ENCODE measurements at places on chromosomes 1 and 21.

DNA sequence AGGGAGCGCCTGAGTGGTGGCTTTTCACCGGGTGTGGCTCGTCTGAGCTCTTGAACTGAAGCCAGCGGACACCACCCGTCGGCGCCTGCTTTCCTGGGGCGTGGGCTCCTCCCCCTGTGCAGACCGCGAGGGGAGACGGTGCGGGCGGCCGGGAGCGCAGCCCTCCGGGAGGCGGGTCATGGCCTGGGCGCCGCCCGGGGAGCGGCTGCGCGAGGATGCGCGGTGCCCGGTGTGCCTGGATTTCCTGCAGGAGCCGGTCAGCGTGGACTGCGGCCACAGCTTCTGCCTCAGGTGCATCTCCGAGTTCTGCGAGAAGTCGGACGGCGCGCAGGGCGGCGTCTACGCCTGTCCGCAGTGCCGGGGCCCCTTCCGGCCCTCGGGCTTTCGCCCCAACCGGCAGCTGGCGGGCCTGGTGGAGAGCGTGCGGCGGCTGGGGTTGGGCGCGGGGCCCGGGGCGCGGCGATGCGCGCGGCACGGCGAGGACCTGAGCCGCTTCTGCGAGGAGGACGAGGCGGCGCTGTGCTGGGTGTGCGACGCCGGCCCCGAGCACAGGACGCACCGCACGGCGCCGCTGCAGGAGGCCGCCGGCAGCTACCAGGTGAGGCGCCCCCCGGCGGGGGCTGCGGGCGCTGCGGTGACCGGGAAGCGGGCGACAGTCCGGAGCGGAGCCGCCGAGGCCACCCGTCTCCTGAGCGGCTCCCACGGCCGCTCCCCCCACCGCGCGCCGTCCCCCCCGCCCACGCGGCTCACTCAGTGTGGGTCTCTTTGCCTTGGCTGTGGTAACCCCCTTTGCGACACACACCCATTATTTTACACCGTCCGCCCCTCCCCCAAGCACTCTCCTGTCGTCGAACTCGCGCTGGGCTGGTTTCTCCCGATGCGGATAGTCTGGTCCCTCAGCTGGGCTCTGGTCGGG lies at the start of gene TRIM58:
TSS of gene TRIM58 (plus strand) at position 119 of the 916 bp plus-strand sequence. CDS start at position 179, 60 bp downstream.
- no peak for DNase-seq

GRCh38 chr1:20279509-20279908 lies 11.2 kb upstream of the VWA5B1 start:
- no peak for DNase-seq

GRCh38 chr21:37372951-37373350 lies 6.4 kb downstream of the DYRK1A start:
- no peak for DNase-seq

DNA sequence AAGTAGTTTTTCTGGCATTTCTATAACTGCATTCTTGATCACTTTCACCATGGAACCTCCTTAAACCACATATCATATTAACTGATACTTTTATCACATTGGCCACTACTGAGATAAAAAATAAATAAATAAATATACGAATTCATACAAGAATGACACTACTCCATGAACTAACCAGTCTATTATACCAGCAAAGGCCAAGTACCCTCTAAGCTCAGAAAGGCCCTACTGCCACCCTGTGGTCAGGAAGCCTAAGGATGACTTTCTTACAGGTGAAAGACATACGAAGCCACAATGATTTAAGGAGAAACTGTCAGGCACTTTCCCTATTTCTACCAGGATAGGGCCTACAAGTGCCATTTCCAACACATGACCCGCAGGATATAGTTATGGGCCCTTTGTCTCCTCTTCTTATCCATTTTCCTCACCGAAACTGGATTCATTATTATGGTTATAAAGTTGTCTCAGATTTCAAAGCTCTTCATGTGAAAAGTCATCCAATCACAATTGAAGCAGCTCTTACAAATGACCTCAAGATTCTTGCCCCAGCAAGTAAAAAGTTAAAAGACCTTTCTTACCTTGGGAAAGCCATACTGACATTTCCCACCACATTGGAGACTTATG lies 23.9 kb downstream of the DNAJC8 start:
- no peak for DNase-seq

GRCh38 chr1:229920683-229921082 lies 146.4 kb upstream of the GALNT2 start:
- no peak for DNase-seq

- peak; percentile 64 for DNase-seq
Observed at GRCh38 chr1:43381612-43382011, 8.0 kb downstream of the MED8 start.

DNA sequence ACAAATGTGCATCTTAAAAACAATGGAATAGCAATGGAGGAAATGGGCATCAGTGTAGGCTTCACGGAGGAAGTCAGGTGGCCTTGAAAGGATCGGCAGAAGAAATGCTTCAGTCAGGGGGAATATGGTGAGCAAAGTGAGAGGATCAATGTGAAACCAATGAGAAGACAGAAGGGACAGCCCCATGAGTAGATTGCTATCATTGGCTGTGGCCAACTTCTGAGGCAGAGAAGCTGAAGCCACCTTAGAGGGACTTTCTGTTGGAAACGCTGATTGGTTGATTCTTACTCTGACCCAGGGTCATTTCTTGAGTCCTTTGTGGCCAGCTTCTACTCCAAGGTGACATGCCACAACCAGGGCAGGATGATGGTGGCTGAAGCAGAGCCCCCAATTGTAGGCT lies 130.7 kb upstream of the ZNF648 start:
- DNase-seq, result no peak

DNA sequence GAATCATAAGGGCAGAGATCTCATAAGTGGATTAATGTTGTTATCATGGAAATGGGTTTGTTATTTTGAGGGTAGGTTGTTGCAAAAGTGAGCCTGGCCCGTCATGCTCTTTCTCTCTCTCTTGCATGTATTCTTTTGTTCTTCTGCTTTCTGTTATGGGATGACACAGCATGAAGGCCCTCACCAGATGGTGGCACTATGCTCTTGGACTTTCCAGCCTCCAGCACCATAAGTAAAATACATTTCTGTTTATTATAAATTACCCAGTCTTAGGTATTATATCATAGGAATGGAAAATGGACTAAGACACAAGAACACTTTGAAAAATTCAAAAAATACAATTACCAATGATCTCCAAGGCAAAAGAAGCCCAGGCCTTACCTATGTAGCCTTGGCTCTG lies 676.1 kb downstream of the PTPRU start:
- no peak for DNase-seq

DNA sequence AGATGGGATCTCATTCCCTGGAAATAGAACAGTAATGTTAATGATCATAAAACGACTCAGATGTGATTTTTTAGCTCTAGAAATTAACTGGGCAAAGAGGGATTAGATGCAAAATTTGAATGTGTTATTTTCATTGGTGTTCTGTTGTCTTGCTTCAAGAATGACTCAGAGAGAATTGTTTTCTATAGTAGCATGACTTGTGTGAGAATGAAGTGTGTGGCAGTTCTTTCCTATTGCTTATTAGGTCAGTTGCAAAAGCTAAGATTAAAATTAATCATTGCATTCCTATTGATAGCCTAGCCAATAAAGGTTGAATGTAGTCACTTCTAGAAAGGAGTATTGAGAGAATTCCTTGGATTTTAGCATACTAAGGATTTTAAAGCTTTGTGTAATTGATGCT lies 22.9 kb downstream of the SPEN start:
- no peak for DNase-seq

- DNase-seq, result no peak
Observed at GRCh38 chr1:240005997-240006650, 85.6 kb upstream of the FMN2 start.

DNA sequence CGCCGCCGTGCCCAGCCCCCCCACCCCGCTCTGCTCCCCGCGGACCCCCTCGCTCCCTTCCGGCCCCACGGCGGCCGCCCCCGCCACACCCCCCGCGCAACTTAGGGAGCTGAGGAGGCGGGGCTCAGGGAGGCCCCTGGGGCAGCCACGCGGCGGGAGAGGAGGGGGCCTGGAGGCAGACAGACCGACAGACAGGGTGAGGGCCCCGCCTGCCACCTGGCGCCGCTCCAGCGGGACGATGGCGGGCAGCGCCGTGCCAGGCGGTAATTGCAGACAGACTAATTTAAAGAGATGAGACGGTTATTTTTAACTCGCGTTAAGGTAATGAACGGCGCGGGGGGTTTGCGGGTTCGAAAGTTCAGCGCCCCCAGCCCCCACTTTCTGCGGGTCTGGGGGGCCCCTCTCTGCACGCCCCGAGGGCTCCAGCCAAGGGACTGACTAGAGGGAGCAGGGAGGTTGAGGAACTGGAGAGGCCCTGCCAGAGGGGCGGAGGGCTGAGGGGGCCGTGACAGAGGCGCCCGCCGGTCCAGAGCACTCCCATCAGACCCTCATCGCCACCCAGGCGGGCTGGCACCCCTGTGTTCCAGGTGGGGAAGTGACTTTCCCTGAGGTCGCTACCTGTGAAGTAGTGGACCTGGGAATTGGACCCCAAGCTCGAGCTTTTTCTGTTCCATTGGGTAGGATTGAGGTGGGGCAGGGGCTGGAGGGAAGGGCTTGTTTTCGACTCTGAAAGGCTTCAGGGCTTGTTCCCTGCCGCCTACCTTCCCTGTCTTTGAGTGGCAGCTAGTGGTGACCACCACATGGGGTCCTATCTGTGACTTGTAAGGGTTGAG lies 5.4 kb downstream of the FOXO6 start:
- DNase-seq, result no peak

- DNase-seq, result no peak
Observed at GRCh38 chr1:40183055-40183710, 22.0 kb downstream of the RLF start.

- no peak for DNase-seq
Observed at GRCh38 chr1:84939761-84940160, 46.8 kb upstream of the LPAR3 start.

DNA sequence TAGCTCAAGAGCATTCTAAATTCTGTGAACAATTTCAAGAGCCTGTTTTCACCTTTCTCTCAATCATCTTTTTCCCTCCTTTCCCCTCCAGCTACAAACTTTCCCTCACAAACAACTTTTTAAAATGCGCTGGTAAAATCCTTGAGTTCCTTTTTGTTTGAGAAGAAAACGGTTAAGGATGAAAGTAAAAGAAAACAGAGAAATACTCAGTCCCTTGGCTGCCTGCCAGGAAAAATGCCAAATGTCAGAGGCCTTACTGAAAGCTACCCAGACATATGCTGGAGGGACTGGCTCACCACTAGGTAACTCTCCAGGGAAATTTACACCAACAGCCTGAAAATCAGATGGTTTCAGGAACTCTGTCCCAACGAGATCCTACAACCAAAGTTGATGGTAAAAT lies 11.0 kb upstream of the SERBP1 start:
- DNase-seq, result no peak

GRCh38 chr1:203033287-203033686 lies 7.0 kb downstream of the PPFIA4 start:
- no peak for DNase-seq

DNA sequence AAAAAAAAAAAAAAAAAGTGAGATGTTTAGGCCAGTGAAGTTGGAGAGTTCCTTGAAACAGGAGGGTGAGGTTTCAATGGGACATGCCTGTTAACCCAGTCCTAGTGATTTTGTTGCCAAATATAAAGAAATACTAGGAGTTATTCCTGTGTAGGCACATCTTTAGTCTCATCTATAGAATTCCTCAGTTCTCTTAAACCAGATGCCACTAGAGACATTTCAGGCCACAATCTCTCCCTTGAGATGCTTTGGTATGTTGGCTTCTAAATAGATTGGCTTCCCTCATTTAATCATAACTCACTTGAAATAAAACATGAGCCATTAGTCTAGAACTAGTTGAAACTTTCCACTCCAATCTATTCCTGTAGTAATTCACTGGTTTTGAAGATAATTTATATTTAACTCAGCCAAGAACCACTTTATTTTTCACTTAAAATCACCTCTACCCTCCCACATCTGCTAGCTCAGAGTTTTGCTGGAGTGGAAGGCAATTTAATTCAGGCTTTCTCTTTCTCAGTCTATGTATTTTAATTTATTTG lies 29.8 kb downstream of the GPR137B start:
- DNase-seq, result no peak

DNA sequence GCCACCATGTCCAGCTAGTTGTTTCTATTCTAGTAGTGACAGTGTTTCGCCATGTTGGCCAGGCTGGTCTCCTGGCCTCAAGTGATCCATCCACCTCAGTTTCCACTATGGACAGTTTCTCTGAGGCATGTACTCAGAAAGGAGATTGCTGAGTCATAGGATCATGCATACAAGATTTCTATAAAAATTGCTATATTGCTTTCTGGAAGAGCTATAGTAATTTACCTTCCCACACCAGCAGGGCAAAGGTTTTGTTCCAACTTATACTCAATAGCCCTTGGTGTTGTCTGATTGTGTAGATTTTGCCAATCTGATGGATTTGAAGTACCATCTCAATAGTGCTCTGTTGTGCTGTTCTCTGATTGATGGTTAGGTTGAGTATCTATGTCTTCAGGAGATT lies 15.6 kb upstream of the ATP1A1 start:
- DNase-seq, result no peak

DNA sequence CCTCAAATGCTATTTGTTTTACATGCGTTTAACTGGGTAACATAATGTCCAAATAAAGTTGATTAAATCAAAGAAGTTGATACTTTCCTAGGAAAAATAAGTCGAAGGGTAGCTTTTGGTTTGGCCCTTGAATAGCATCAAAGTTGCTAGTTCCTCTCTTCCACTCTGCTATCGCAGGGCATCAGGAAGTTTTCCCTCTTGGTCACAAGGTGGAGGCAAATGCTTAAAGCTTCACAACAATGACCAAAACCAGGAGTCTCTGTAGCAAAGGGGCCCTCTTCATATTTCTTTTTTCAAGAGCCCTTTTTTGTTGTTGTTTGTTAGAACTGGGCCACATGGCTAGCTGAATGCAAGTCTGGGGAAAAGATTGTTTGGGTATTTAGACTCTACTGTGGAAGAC lies 668.4 kb downstream of the KCNT2 start:
- no peak for DNase-seq

GRCh38 chr1:99645699-99646531 lies at the start of gene PALMD:
PALMD (plus strand) TSS chr1:99646113; CDS start chr1:99646318, 205 bp downstream.
- no peak for DNase-seq

DNA sequence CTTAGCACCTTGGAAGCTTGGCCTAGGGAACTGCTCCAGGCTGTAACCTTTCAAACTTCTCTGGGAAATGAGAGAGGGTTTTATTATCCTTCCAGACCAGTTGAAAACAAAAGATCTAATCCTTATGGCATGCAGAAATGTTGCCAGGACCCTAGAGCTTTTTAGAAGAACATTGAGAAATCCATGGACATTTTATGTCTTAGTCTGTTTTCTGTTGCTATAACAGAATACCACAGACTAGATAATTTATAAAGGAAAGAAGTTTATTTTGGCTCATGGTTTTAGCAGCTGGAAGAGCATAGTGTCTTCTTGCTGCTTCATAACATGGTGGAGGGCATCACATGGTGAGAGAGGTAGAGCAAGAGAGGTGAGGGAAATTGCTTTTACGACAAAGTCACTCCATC lies 25.8 kb downstream of the OSBPL9 start:
- DNase-seq, result no peak
